ENCODE measurements at places on chromosomes 6 and 20.

- no peak for DNase-seq
Measured at GRCh38 chr6:44373787-44374186, 13.7 kb upstream of the CDC5L start.

DNA sequence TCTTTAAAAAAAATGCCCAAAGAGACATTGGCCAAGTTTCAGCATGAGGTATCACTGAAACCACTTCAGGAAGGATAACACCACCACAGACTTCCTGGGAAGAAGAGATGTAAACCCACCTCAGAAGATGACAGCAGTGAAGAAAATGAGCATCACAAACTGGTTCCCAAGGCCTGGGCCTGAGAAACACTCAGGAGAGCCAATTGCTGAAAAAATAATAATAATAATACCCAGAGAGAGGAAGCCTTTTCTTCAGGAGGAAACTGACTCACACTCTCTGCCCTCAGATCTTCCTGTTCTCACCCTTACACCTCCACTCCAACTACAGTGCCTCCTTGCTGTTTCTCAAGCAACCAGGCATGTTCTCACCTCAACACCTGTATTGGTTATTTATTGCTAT lies 68.1 kb upstream of the MAFB start:
- no peak for DNase-seq

GRCh38 chr6:106474466-106474865 lies 113.9 kb downstream of the CRYBG1 start:
- no peak for DNase-seq

DNA sequence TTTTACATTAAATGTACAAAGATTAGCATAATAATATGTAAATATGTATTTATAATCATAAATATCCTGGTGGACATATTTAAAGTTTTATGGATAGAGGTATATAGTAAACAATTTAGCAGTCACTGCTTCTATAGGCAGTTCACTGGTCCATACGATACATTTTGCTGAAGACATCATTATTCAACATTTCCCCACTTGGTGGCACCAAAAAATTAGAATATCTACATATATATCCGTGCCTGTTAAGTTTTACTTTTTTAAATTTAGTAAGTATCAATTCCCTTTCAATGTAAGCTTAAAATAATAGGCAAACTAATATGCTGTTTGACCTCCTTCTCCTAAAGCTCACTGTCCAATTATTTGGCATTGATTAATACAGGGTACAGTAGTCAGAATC lies 64.2 kb downstream of the LMBRD1 start:
- no peak for DNase-seq

GRCh38 chr6:10791673-10792072 lies 44.1 kb downstream of the TMEM14B start:
- no peak for DNase-seq

DNA sequence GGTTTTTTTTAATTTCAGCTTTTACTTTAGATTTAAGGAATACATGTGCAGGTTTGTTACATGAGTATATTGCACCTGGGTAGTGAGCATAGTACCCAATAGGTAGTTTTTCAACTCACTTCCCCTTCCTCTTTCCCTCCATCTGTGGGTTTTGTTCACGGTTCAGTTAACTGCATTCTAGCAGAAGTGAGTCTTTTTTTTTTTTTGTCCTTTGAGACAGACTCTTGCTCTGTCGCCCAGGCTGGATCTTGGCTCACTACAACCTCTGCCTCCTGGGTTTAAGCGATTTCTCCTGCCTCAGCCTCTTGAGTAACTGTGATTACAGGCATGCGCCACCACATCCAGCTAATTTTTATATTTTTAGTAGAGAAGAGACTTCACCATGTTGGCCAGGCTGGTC lies 8.7 kb downstream of the UBR2 start:
- no peak for DNase-seq

GRCh38 chr6:10624836-10625235 lies 69.6 kb downstream of the C6orf52 start:
- DNase-seq: no peak

DNA sequence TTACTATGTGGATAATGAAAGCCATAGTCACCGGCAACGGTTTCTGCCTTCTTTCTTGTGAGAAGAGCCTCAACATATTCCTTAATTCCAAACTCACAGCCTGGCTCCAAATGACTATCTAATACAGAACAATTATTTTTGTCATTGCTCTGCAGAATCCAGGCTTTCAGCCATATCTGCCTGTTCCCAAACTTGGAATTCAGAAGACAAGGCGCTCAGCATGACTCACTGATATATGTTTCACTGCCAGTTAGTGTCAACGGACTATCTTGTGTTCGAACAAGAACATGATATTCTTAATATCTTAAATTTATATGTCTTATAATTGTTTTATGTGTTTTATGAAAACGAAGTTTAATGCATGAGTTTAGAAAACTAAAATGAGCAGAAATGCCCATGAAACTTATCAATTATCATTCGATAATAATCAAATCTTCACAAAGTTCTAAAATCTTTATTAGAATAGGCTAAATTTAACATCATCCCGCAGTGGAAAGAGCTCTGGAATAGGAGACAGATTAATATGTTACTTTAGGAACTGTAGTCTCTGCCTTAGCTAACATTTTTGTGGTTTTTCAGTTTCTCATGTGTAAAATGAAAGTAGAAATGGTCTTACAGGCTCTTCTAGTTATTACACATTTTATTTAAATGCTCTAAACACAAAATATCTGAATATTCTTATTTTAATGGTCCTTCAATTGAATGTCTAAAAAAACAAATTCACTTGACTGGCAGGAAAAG lies 669.3 kb upstream of the GJE1 start:
- DNase-seq: no peak

GRCh38 chr6:27318973-27319372 lies 6.9 kb upstream of the POM121L2 start:
- DNase-seq: no peak

- no peak for DNase-seq
Measured at GRCh38 chr6:158042245-158042798, 60.7 kb downstream of the SYNJ2 start.

DNA sequence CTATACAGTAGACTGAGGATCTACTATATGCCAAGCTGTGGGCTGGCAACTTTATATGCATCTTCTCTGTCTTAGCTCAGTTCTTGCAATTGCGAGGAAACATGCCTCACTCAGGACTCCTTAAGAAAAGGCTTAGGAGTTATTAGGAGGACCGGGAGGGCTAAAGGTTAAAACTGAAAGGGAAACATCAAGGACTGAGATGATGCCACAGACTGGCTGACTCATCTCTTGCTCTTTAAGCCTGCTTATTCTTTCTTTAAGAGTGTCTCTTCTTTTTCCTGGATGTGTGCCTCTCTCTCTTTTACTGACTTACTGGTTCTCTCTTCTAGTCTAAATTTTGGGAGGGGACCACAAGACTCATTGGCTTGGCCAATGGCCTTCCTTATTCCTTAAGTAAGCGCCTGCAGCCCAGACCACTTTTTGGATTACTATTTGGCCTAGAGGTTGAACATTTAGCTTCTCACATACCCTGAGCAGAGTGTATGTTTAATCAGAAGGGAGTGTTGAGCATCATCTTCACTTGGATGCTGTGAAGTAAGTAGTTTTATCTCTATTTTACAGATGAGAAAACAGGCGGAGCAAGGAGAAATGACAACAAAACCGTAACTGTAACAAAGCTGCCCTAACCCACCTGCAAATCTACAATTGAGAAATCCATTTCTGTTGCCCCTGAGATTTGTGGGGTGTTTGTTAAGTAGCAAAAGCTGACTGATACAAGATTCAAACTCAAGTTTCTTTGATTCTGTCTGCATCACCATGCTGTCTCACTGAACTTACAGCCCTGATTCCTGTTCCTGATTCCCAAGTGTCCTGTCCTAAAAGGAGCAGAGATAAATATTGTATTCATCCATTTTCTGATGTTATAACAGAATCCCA lies 7.2 kb upstream of the SDC4 start:
- no peak for DNase-seq

- no peak for DNase-seq
Measured at GRCh38 chr6:19454001-19454720, 383.0 kb upstream of the ID4 start.

GRCh38 chr20:57378646-57379262 lies 12.4 kb upstream of the RBM38 start:
- DNase-seq: no peak

DNA sequence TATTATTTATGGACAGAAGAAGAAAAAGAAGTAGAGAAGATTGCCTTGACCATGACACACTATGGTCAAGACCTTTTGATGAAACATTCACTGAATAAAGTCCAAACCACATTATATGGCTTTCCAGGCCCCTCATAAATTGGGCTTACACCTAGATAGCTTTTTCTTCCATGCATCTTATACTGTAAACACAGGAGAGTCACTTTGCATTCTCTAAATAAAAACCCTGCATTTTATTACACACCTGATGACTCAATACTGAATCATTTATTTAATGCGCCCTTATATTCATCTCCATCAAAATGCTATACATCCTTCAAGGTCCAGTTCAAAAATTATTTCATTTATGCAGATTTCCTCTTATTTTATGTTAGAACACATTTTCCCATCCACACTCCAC lies 78.0 kb downstream of the COL21A1 start:
- DNase-seq: no peak

GRCh38 chr6:100336876-100337275 lies 127.8 kb downstream of the SIM1 start:
- no peak for DNase-seq

- no peak for DNase-seq
Measured at GRCh38 chr6:33384581-33385020, 7.0 kb upstream of the KIFC1 start.

DNA sequence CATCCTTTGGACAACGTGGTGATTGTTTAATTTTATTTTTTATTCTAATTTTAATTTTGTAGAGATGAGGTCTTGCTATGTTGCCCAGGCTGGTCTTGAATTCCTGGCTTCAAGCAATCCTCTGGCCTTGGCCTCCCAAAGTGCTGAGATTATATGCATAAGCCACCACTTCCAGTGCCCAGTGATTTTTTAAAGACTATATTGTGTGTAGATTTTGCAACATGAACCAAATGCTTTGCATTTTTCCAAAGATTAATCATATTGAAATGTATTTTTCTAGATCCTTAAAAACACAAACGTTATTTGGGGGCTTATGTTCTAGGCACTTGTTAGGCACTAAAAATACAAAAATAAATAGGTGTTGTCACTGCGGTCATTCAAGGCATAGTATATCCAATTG lies 117.6 kb upstream of the CCN2 start:
- no peak for DNase-seq

GRCh38 chr20:59774921-59775686 lies 158.3 kb downstream of the SYCP2 start:
- DNase-seq: no peak

- no peak for DNase-seq
Measured at GRCh38 chr20:13526551-13526950, 112.2 kb downstream of the TASP1 start.

- no peak for DNase-seq
Measured at GRCh38 chr6:30981942-30982772, 1.4 kb upstream of the MUC21 start.

- no peak for DNase-seq
Measured at GRCh38 chr6:168121303-168121665, 42.3 kb upstream of the FRMD1 start.

- DNase-seq: no peak
Measured at GRCh38 chr20:44541992-44542391, 20.1 kb upstream of the SERINC3 start.

DNA sequence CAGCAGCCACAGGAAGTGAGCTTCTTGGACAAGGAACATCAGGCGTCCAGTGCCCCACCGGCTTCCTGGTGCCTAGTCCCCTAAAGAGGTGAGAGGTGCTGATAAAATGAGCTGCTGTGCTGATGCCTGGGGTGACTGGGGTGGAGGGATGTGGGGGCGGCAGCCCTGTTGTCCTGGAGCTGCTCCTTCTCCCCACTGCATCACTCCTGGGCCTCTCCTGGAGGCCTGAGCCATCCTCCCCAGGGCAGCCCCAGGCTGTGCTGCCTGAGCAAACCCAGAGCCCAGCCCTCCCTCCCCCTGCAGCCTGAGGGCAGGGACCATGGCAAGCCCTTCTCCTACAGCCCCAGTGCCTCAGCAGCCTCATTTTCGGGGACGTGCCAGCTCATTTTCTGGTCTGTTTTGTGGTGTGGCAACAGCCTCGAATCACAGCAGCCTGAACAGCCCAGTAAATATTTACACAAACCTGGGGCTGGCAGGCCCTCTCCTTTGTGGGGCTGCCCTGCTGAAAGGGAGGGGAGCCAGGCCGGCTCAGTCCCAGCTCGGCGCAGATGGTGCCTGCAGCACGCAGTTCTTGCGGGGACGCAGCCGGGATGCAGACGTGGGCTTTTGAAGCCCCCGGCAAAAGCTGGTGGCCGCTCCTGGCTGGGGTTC lies 259.9 kb downstream of the DLL1 start:
- no peak for DNase-seq

GRCh38 chr20:31638317-31638716 lies 605 bp downstream of the COX4I2 start:
- DNase-seq: no peak

- no peak for DNase-seq
Measured at GRCh38 chr6:156582509-156582992, 194.6 kb upstream of the ARID1B start.

- no peak for DNase-seq
Measured at GRCh38 chr6:13377054-13377758, 48.9 kb upstream of the TBC1D7 start.

DNA sequence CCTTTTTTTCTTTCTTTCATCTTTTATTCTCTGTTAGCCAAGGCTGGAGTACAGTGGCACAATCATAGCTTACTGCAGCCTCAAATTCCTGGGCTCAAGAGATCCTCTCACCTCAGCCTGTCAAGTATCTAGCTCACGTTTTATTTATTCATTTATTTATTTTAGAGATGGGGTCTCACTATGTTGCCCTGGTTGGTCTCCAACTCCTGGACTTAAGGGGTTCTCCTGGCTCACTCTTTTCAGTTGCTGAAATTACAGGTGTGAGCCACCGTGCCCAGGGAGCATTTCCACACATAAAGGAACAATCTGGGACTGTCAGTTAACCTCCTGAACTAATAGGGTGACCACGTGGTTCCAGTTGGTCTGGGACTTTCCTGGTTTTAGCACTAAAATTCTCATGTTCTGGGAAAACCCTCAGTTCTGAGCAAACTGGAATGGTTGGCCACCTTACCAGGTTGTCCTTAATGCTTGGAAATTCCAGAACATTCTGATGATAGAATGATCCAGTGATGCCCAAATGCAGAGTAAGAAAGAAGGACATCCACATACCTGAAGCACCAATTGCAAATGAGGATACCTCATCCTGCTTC lies 105.5 kb upstream of the ZNF217 start:
- DNase-seq: no peak

DNA sequence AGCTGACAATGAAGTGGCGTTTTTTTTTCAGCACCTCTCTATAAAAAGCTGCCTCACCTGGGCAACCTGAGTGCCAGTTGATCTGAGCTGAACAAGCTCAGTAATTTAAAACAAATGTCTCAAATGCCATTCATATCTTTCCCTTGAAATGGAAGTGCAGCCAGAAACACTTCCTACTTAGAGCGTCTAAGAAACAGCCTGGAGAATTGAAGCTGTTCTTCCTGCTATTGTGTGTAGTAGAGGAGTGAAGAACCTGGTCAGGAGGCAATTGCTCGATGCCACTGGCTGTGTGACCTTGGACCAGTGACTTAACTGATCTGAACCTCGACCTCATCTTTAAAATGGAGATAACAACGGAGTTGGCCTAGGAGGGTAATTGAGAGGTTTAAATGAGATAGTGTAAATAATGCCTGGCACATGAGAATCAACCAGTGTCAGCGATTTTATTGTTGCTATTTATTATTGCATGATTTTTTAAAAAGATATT lies 95.4 kb upstream of the FOXQ1 start:
- DNase-seq: no peak

GRCh38 chr20:24503352-24503931 lies 34.0 kb downstream of the SYNDIG1 start:
- no peak for DNase-seq
